H1 (cell line): ENCODE measurements at places on chromosomes 4 and X.

- DNase-seq, result no peak
Measured at GRCh38 chrX:128057421-128057820, 5.2 kb upstream of the ACTRT1 start.

GRCh38 chr4:46870411-46870810 lies 38.6 kb downstream of the COX7B2 start:
- DNase-seq, result no peak

DNA sequence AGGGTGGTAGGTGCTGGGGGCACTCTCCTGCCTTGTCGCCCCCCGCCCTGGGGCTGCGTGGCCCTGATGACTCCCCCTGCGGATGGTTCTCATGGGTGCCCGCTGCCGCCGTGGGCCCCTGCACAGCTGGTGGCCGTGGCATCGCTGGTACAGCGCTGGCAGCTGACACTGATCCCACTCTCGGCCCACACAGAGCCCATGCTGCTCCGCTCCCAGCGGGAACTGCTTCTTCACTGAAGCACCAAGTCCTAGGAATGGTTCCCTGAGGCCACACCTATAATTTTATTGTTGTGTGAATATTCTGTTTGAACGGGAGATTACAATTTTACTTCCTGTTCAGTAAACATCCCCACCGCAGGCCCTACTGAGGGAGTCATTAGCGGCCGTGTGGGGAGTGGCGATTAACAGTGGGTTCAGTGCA lies 138.6 kb upstream of the NKX1-1 start:
- no peak for DNase-seq

- no peak for DNase-seq
Measured at GRCh38 chrX:18698737-18699650, 8.5 kb upstream of the PPEF1 start.

DNA sequence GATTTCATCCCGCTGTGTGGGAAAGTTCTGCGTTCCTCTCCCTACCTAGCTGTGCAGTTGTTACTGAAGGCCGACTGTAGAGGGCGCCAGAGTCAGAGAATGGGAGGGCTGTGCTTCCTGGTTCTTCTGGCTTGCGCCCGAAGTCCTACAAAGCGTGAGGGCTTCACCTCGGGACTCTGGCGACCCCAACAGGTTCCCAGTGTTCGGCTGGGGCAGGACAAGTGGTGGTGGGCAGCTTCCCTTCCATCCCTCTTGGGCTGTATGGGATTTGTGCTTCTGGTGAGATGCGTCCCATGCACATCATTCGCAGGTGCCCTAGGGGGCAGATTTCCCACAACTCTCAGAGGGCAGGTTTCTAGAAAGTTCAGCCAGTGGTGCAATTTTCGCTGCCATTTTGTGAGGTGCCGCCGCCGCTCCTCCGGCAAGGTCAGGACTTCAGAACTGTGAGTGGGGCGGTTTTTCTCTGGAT lies 27.3 kb downstream of the CT45A1 start:
- DNase-seq, result peak; percentile 37

GRCh38 chr4:122896270-122896669 lies 26.1 kb downstream of the NUDT6 start:
- DNase-seq, result no peak

DNA sequence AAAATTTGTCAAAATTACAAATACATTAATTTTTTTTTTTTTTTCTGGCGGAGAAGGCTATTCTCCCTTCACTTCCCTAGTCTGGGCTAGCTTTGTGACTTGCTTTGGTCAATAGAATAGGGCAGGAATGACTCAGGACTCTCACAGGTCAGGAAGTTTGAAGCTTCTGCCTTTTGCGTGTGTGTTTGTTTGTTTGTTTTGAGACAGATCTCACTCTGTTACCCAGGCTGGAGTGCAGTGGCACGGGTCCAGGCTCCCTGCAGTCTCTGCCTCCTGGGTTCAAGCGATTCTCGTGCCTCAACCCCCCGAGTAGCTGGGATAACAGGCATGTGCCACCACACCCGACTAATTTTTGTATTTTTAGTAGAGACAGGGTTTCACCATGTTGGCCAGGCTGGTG lies 55.9 kb upstream of the USP9X start:
- DNase-seq, result no peak

DNA sequence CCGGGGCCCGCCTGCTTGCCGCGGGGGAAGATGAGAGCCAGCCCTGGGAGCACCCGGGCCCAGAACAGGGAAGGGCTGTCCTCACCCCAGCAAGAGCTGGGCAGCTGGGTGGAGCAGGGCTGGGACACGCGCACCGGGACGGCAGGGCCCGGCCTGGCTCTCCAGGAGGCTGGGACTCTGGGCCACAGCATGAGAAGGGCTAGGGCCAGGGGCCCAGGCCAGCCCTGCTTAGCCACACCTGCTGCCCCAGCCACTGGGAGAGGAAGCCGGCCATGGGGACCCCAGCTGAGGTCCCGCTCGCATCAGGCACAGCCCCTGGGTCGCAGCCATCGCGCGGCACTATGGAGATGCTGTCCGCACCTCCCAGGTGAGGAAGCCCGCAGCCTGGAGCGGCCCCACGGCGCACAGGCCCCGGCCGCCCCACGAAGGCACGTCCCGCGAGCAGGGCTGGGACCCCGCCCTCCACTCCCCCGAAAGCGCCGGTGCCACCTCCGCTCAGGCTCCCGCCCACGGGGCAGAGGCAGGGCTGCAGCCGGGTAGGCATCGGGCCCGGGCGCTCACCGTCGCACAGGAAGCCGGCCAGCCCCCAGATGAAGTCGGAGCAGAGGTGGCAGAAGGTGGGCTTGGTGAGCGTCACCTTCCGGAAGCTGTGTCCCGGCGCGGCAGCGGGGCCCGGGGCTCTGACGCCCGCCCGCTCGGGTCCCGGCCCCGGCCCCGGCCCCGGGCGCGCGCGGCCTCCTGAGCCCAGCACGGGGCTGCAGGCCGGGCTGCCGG lies 531 bp downstream of the DGKQ start:
- DNase-seq, result peak; percentile 78
